ENCODE measurements at places on chromosomes 13 and 19. TPM values are rescaled to one million over a fixed set of nuclear protein-coding genes. Genes with fewer than 3 reads are reported as not detected.

The KLK3 gene
- total RNA-seq = not detected

The LRP3 gene
- 20.8 TPM for total RNA-seq

The KIR2DL3 gene
- total RNA-seq = not detected

The ZFP30 gene
- total RNA-seq = 7.7 TPM

The ZNF737 gene
- 4.2 TPM for total RNA-seq

The KL gene
- total RNA-seq = 1.2 TPM

The HRC gene
- total RNA-seq = 1,040 TPM

The KIRREL2 gene
- not detected for total RNA-seq

The PSG3 gene
- not detected for total RNA-seq

The MYO1F gene
- total RNA-seq = 7.4 TPM

The SHANK1 gene
- 0.25 TPM for total RNA-seq

The PSG2 gene
- total RNA-seq = not detected

DNA sequence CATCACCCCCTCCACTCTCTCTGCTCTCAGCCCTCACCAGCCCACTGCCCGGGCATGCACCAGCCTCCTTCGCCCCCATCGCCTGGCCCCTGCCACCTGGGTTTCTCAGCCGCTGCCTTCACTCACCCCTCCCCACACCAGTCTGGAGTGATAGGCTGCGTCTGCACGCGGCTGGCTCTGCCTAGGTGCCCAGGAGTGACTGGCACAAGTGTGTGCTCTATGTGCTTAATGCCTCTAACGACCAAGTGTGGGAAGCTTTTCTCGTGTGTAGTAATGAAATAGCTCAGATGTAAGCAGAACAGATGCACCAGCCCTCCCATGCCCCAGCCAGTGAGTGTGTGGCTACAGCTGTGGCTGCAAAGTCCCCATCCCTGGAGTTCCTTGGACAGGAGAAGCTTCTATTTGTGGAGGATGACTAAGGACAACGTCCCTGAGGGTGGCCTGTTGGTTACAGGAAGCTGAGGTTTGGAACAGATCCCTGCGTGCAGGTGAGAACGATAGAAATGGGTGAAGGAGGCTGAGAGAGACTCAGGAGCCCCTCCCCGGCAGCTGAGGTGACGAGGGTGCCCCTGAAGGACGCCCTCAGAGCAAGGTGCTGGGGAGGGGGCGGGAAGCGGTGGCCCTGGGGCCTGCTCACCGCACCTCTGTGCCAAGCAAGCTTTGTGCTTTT is 35.6 kb downstream of the ATP11A start:
- no peak for DNase-seq

- no peak for DNase-seq
These were observed 447.9 kb downstream of the DCT start for GRCh38 chr13:94031609-94032008.

DNA sequence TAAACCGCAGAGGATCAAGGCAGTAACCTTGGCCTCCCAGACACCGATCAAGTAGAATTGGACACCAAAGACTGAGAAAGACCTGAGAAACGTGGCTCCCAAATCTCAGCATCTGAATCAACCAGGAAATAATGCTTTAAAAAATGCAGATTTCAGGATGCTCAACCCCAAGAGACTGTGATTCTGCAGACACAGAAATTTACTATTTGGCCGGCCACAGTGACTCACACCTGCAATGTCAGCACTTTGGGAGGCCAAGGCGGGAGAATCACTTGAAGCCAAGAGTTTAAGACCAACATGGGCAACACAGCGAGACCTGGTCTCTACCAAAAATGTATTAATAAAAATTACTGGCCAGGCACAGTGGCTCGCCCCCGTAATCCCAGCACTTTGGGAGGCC is 6.2 kb downstream of the ABCC4 start:
- no peak for DNase-seq

DNA sequence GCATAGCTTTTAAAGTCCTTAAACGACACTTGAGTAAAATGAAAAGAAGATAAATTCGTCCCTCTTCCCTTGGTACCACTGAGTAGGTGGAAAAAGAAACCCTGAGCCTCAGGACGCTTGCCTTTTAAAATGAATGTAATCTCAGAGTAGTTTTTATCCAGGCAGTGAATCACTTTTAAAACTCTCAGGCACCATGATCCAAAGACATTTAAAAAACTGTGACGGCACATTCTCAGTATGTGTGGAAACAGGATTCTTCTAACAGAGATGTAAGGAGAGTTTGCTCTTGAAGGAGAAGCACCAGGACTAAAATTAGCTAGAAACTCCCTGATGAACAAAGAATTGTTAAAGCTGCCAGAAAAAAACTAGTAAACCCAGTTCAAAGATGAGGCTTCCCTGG is 105.7 kb upstream of the SLC15A1 start:
- no peak for DNase-seq

DNA sequence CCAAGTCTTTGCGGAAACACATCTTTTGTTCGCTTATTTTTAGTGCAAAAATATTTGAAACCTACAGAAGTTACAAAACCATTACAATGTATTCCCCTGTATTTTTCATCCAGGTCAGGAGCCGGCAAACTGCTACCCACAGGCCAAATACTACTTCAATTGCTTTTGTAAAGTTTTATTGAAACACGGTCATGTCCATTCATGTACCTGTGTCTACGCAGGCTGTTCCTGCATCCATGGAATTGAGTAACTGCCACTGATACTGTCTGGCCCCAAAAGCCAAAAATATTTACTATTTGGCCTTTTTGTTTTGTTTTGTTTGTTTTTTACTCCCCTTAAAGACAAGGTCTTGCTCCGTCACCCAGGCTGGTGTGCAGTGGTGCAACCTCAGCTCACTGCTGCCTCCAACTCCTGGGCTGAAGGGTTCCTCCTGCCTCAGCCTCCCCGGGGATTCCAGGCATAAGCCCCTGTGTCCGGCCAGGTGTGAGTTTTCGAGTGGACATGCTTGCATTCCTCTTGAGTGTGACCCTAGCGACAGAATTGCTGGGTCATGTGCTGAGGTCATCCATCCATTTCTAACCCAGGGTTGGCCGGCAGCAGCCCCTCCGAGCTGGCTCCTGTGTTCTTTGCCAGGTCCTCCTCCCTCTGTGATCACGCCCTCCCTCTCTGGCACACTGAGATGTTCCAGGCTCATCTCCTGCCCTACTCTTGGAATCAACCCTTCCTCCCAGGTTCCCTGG is 10.9 kb upstream of the S1PR4 start:
- no peak for DNase-seq

DNA sequence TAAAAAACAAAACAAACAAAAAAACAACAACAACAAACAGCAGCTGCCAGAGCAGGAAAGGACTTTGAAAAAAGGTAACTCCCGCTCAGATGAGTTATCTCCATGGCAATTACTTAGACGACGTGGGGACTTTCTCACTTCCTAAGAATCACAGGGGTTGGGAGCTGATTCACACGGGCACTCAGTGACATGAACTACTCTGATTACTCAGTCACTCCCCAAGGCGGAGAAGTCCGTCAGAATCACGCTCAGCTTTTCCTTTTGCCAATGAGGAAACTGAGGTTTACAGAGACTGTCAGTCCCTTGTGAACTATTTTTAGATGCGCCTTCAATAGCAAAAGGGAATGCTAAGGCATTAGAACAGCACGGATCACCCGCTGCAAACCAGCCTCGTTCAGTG is 32.3 kb upstream of the MATK start:
- no peak for DNase-seq

DNA sequence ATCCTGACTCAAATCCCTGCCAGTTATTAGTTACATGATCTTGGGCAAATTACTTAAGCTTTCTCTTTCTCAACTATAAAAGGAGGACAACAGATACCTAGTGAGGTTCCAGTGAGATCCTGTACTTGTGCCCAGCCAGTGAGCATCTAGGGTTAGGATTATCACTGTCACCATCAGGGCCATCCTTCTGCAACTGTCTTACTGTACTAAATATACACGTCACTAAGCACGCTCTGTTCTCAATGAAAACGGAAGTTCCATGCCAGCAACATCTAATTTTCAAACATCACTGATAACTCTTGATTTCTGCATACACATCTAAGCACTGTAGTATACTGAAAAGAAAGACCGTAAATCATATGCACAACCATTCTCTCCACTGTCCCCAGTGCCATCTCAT is 70.0 kb downstream of the FOXO1 start:
- no peak for DNase-seq

GRCh38 chr19:47456721-47457474 is 14.8 kb downstream of the SLC8A2 start:
- no peak for DNase-seq

GRCh38 chr13:80945328-80945727 is 604.4 kb upstream of the SPRY2 start:
- no peak for DNase-seq

- no peak for DNase-seq
These were observed 605.3 kb upstream of the SPRY2 start for GRCh38 chr13:80946008-80946802.

DNA sequence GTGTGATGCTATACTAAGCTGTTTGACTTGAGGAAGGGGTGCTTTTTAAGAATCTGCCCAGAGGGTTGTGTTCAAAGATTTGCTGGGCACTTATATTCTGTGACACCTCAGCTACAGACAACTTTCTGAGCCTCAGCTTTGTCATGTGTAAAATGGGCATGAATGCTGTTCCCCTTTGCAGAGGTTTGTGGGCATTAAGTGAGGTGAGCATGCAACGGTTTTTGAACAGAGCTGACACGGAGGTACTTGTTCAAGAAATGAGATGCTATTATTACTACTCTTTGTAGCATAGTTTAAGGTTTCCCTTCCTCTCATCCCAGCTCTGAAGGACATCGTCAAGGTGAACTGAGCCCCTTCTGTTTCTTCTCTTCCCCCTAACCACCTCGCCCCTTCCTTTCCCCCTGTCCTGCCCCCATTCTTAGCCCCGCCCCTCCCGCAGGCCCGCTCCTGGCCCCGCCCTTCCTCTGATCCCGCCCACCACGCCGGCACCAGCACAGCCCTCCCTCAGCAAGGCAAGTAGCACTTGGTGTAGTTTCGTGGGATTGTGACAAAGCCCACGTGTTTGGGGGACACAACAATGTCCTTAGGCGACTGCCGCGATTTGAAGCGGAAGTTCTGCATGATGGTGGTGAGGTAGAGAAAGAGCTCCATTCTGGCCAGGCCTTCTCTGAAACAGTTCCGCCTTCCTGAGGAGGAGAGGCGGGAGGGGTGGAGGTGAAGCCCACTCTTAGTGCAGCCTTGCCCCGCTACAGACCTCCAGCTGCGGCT is 26.1 kb upstream of the CYP2A7 start:
- no peak for DNase-seq

GRCh38 chr13:80083853-80084676 is 256.9 kb downstream of the SPRY2 start:
- DNase-seq = no peak

DNA sequence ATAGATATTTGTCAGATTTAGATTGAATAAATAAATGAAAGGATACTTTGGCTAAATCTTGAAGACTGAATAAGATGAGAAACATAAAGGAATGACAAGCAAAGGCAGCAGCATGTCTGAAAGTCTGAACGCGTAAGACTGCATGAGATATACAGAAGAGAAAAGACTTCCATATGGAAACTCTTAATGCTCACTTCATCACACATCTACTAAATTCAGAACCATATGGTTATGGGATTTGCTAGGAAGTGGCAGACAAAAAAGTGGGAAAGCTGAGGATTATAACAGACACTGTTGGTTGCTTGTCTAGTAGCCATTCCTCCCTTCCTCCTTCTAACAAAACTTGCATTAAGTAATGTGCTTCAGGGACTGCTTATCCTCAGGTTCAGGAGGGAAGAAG is 446.7 kb downstream of the KCTD12 start:
- DNase-seq = no peak

- DNase-seq = no peak
These were observed 7.2 kb upstream of the RFX2 start for GRCh38 chr19:6117534-6117933.

GRCh38 chr19:53079313-53079924 is 23.8 kb downstream of the ZNF160 start:
- DNase-seq = no peak

GRCh38 chr13:51221674-51222036 is 543 bp upstream of the FAM124A start:
- DNase-seq = no peak

DNA sequence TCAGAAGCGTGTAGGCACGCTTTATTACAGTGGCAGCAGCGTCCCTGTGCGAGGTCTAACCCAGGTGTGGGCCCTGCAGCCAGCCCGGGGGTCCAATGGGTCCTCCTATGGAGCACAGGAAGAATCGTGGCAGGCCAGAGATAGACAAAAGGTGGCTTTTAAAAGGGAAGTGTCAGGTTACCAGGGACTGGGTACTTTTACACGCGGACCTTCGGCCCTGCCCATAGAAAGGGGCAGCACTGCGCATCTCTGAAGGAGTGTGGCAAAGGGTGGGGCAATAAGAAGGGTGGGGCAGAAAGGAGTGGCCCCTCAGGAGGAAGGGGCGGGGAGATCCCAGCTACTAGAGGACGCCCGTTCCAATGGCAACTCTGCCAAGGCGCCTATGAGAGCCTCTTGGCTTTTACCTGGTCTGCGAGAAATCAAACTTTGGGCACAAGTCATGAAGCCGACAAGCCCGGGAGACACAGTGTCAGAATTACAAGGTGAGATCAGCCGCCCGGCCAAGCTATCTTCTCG is 1419.8 kb downstream of the UQCRFS1 start:
- peak; percentile 66 for DNase-seq

DNA sequence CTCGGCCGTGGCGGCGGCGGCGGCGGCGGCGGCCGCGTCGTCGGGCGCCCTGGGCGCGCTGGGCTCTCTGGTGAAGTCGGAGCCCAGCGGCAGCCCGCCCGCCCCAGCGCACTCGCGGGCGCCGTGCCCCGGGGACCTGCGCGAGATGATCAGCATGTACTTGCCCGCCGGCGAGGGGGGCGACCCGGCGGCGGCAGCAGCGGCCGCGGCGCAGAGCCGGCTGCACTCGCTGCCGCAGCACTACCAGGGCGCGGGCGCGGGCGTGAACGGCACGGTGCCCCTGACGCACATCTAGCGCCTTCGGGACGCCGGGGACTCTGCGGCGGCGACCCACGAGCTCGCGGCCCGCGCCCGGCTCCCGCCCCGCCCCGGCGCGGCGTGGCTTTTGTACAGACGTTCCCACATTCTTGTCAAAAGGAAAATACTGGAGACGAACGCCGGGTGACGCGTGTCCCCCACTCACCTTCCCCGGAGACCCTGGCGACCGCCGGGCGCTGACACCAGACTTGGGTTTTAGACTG is 1.7 kb downstream of the SOX1 start:
- no peak for DNase-seq

DNA sequence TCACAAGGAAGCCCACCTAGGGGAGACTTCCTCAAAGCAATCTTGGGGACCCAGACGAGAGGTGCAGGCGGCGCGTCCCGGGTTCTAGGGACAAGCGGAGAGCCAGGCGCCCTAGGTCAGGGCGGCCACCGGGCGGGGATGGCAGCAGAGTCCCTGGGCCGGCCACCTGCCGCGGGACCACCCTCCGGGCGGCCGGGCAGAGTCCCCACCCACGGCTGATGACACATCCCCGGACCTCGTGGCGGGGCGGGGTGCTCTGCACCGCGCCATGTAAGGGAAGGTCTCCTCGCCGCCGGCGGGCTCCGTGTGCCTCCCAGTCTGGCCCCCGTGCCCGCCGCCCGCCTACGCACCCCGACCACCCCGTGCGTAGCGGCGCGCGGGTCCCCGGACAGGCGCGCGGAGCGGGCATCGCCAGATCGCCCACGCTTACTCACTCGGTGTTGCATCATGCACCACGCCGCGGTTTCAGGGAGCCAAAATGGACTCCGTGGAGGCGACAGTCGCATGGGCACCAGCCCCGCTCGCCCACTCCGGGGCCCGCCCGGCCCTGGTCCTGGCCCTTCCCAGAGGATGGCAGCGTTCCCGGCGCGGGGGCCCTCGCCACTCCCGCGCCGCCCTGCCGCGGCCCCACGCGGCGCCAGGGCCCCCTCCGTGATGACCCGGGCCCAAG is 643 bp downstream of the SLC7A1 start:
- DNase-seq = peak; percentile 52

GRCh38 chr19:5711713-5712161 is 8.2 kb downstream of the LONP1 start:
- DNase-seq = no peak

- DNase-seq = peak; percentile 90
These were observed at the start of gene ZNF345 for GRCh38 chr19:36850559-36851442. TSS of gene ZNF345 (plus strand) at chr19:36850876. CDS start at chr19:36876831, 25,955 bp downstream.
